ENCODE measurements at places on chromosomes 5 and 9.

- no peak for DNase-seq
These were observed 209.0 kb upstream of the MVB12B start for GRCh38 chr9:126117631-126118030.

GRCh38 chr5:141640698-141641097, 3.9 kb downstream of the RELL2 start:
- no peak for DNase-seq

DNA sequence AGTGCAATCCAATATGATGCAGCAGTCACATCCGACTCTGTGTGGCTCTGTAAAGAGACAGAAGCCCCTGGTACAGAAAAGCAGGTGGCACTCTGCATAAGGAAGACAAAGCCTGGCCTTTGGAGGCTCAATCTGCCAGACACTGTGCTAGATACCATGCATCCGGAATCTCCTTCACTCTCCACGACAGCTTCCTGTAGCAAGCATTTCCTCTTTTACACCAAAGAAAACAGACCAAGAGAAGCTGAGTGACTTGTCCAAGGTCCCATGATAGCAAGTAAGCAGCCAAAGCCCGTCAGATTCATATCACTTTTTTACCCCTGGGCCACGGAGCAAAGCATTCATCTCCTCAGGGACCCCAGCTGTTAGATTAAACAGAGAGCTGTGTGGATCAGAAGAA, 64.2 kb upstream of the SMIM23 start:
- DNase-seq: no peak

DNA sequence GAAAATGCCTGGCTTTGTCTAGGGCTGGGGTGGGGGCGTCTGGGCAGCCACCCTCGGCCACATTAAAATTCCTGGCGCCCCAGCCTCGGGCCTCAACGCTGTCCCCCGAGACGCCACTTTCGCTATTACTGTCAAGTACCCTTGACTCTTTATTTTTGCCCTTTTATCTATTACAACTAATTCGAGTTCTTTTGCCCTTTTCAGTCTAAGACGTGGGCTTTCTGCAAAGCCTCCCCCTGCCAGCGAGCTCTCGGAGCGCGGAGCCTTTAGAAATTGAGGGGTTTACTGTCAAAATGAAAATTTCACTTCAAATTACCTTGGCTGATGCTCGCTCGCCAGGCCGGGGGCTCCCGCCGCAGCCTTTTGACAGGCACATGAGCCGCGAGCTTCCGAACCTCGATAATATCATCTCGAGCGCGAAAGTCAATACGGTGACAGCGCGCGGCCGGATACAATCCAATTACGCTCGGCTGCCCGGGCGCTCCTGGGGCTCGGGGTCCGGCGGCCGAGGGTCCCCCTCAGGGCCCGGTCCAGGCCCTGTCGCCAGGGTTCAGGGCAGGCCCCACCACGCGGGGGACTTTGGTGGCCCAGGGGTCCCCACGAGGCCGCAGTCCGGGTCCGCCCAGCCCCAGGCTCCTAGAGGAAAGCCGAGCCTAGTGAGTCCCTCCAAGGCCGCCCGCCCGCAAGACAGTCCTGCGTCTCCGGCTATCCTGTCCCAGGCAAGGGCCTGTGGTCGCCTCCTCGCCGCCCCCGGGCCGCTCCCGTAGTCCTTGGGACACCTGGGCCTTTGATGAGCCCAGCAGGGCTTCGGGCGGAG, 6.7 kb downstream of the IRX4 start:
- DNase-seq: no peak

DNA sequence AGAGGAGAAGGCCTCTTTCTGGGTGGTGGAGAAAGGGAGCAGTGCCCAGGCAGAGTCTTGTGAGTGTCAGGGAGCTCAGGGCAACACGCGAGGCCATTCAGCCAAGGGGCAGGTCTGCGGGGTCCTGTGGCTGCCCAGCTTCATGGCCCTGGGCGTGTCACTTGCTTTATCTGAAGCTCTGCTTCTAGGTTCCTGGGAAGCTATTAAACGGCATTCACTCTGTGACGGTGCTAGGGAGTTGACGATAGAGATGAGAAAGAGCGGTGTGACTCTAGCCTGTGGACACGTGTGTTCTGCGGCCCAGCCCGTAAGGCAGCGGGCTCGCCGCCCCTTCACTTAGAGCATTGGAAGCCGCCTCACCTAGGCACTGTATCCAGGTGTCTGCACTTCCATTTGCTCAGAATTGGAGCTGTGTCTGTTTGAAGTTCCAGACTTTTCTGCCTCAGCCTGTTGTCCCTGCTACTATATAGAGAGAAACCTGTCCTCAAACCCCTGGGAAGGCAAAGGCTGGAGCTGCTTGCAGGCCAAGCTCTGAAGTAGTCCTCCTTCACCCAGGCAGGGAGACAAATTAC, 88.3 kb downstream of the PHF2 start:
- DNase-seq: peak; percentile 1

DNA sequence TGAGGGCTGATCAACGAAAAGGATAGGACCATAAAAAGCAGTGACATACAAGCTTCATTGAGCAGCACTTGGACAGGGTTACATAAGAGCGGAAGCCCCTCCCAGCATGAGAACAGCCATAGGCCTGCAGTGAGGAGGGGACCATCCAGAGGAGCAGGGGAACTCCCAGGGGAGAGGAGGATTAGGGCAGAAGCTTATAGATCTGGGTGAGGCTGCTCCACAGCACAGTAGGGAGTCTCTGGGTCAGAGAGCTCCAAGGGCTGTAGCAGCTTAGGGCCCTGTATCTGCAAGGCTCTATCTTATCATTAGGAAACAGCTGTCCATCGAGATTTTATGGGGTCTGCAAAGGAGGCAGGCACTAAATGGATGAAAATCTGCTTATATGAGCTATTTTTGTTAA, 186.6 kb downstream of the DOCK8 start:
- no peak for DNase-seq

DNA sequence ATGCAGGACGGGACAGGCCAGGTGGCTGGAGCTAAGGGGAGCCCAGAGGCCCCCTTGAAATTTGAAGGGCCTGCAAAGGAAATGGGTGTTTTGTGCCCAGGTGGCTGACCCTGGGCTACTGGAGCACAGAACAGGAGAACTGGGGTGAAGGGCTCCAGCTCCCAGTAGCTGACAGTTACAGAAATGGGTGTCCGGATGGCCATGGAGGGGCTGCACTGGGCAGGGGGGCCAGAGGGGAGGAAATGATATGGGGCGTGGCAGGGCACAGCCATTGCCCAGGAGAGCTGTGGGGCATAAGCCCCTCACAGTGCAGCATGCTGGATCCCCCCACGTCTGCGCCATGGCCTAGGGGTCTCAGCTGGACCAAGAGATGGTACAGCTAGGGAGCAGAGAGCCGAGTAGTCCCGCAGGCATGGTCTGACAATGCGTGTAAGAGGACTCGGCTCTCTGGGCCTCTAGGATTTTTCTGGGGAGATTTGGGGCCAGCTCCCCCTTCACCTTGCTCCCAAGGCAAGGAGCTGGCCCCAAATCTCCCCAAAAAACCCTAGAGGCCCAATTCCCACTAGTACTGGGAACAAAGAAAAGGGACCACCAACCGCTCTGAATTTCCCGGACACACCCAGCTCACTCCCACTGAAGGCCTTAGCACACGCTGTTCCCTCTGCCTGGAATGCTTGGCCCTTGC, 7.9 kb upstream of the CARD19 start:
- peak; percentile 16 for DNase-seq

GRCh38 chr5:72658761-72659540, 151.7 kb upstream of the ZNF366 start:
- no peak for DNase-seq

GRCh38 chr9:80465556-80465955, 893.8 kb downstream of the TLE4 start:
- no peak for DNase-seq

GRCh38 chr5:153863951-153864350, 174.8 kb downstream of the FAM114A2 start:
- DNase-seq: no peak

- DNase-seq: peak; percentile 63
These were observed 12.6 kb upstream of the LPCAT1 start for GRCh38 chr5:1536322-1536845.

DNA sequence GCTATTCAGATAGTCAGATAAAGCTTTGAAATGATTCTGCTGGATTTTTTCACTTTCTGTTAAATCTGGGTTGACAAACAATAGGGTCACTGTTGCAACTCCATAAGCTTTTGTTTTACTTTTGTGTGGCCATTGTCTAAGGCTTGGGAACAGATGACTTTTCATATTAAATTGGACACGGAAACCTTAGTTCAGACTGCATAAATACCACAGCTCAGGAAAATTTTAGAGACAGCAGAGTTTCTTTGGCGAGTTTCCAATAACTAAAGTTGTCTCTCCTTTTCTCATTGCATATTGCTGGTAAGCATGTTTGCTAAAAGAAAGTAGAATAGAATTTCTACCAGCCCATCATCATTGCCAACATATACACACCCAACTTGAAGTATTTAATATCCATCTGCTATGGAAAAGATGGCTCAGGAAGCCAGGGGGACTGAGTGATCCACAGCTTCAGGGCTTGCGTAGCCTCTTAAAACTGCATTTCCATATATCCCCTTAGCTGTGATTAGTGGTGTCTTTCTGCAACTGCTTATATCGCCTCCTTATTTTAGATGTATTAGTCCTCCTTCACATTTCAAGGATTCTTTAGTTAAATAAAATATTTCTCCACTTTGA, 168.2 kb downstream of the ARHGAP26 start:
- DNase-seq: no peak

DNA sequence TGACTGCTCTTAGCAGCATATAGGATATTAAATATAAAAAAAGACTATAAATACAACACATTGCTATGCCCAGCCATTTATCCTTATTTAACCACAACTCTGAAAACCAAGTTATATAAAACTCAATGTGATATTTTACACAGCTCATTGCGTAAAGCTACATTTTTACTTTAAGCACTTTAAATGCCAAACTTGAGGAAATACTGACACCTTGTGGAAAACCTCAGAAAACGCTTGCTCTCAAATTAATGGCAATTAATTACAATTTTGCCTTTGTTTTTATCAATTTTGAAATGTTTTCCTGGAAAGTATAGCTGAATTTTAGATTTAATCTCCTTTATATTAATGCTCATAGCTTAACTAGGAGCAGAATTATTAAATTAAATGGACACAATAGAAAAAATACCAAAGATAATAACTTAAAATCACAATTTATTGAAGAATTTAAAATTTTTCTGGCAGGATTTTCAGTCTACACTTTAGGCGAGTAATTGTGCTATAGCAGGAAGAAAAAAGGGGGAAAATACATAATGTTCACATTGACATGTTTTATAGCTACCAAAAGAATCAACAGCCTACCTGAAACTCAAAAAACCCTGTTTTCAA, 25.2 kb upstream of the PLAC8L1 start:
- DNase-seq: no peak

DNA sequence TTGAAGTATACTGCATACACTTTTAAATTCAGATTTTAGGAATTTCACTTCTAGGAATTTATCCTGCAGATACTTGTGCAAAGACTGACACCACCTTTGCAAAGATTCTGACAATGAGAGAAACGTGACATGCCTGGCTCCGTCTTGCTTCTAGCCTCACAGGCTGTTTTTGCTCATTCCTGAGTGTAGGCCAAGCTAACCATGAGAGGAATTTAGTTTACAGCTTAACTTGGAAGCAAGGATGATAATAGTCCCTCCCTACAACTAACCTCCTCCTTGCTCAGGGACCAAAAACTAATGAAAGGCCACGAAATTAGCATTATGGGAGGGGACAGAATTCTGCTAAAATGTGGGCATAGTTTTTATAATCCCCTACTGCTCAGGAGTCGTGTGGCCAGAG, 31.1 kb downstream of the C5orf22 start:
- DNase-seq: no peak

DNA sequence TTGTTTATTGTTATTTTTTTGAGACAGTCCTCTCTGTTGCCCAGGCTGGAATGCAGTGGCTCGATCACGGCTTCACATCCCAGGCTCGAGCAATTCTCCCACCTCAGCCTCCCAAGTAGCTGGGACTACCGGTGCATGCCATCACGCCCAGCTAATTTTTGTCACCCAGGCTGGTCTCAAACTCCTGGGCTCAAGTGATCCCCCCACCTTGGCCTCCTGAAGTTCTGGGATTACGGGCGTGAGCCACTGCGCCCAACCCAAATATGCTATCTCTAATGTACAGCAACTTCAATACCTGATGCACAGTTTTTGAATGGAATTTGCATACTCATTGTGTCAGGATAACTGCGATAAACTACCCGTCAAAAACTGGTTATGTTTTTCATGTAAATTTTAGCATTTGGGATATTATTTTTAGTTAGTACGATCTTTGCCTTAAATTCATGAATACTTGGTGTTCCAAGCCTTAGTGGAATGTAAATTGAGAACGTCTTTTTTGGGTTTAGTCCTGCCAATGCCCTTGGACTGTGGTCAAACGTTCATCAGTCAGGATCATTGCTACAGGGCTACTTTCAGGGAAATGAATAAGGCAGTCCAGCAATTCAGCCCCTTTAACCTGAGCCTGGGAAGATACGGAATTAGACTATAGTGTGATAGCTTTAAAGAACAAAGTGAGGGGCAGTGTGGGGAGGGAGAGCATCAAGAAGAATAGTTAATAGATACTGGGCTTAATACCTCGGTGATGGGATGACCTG, 4.4 kb downstream of the UGCG start:
- DNase-seq: no peak

DNA sequence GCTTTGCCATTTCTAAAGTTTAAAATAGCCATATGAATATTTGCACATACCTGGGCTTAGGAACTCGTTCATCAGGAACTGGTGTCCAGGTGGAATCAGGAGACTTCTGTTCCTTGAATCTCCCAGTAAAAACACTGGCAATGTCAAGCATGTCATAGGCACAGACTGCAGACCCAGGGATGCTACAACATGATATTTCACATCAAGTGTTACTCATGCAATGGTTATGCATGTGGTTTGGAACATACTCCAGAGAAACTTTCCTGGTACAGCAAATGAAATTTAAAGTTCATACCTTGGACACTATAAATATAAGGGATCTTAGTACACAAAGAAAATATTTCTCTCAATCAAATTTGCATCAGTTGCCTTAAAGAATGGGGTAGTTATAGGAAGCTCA, 92.2 kb downstream of the SEMA6A start:
- DNase-seq: no peak

- DNase-seq: no peak
These were observed 1.7 kb downstream of the GPRIN1 start for GRCh38 chr5:176608142-176608705.

GRCh38 chr5:59184769-59185168, 601.9 kb downstream of the RAB3C start:
- no peak for DNase-seq

Measured in ascending aorta (tissue), 2 donors.